ENCODE measurements at places on chromosomes 4 and X.

- DNase-seq = no peak
Measured at GRCh38 chr4:138439143-138439581, 197.0 kb upstream of the SLC7A11 start.

GRCh38 chr4:183201331-183201730 is 102.3 kb downstream of the WWC2 start:
- DNase-seq = no peak

DNA sequence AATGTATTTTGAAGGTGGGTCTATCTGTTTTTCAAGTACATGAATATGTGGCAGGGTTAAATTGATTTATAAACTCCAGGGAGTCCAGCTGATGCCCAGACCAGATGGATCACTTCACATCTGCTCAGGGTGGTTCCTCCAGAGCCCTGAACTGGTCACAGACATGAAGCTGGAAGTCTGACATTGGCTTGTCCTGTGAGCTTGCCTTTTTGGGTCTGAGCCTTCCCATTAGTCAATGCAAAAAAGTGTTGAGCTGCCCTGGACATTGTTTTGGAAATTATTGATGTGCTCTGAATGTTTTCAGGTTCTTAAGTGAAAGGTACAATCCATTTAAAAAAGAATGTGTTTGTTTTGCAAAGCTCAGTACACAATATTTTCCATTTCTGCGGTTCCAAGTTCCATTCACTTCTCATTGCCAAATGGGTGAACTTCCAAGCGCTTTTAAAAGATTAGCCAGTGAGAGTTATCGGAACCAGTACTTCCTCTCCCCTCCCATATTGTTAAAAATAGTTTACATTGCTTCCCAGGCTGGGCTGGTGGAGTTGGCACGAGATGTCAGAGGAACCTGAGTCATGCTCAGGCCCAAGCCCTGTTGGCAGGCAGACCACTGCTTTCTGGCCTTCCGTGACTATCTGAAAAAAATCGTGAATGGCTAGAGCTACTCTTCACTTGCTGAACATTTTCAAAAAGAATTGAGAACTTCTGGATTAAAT is 52.1 kb downstream of the PDGFRA start:
- no peak for DNase-seq

- no peak for DNase-seq
Measured at GRCh38 chrX:138718941-138719340, 7.4 kb upstream of the FGF13 start.

- no peak for DNase-seq
Measured at GRCh38 chr4:132101526-132101925, 1047.6 kb upstream of the PCDH10 start.

DNA sequence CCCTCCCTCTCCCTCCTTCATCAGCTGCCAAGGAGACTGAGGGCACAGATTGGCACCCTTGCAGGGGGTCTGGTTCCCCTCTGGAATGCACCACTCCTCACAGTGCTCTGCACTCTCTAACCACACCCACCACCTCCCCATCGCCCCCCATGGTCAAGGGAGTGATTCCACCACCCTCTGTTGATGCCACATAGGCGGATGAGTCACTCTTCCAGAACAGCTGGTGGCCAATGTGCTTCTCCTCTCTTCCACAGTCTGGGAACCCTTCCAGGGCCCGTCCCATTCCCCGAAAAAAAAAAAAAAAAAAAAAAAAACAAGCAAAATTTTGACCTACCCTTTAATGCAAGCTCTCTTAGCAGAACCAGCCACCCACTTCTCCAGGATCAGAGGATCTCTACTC is 341.3 kb upstream of the KLF3 start:
- no peak for DNase-seq

DNA sequence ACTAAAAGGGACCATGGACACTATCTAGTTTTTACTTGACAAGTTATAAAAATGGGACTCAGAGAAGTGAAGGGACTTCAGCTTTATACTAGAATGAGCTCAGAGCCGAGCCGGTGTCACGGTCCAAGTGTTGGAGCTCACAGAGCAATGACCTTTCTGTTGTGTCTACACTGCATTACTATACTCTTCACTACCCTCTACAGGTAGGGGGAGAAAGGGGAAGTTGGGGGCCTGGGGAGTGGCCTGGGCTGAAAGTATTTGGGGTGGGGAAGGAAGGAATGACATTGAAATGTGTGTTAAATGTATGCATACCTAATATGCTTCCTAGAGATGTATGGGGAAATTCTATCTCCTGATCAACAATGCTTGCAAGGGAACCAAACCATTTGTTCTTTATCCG is 48.8 kb upstream of the HHIP start:
- DNase-seq = no peak

GRCh38 chrX:125203737-125204578 is 115.7 kb upstream of the TEX13C start:
- DNase-seq = no peak

All from stimulated activated CD8-positive, alpha-beta memory T cell treated with anti-CD3 and anti-CD28 coated beads, Interleukin-7, amount 100 ng/mL, for 1 hour (primary cell).